ENCODE measurements at places on chromosomes 6 and 20.

GRCh38 chr20:44247586-44248409 is 690 bp downstream of the GDAP1L1 start:
- DNase-seq: peak; percentile 32

DNA sequence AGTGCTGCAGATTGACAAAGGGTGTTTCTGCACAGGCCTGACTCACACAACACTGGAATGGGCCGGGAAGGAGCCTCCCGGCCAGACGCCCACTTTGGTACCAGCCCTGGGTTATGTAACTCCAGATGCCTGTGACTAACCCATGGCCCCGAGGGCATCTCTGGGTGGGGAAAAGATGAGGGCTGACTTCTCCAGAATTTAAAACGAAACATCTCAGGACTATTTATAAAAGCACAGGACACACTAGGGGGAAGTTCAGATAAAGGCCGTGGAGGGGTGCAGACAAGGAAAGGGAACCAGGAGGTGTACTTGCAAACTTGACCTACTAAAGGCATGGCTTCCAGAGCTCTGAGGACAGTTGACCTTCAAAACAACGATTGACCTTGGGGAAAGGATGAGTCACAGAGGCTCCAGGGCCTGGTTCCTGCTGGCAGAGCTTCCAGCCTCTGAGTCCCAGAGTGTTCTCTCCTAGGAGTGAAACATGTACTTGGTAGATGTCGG is 196.9 kb downstream of the NFATC2 start:
- peak; percentile 54 for DNase-seq

DNA sequence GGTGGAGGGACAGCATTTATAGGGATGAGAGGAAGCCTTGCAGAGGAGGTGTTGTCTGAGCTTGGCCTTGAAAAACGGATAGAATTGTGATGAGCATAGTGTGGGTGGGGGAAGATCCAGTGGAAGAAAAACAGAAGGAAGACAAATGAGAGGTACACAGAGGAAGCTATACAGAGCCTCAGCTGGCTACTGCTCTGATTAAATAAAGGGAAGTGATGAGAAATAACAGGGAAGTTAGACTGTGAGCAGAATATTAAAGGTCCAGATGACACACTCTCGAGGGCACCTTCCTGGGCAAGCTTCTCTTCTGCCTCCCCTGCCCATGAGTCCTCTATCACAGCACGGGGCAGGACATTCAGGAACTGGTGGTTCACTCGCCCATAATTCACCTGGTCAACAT is 182.3 kb downstream of the KIF16B start:
- DNase-seq: no peak

DNA sequence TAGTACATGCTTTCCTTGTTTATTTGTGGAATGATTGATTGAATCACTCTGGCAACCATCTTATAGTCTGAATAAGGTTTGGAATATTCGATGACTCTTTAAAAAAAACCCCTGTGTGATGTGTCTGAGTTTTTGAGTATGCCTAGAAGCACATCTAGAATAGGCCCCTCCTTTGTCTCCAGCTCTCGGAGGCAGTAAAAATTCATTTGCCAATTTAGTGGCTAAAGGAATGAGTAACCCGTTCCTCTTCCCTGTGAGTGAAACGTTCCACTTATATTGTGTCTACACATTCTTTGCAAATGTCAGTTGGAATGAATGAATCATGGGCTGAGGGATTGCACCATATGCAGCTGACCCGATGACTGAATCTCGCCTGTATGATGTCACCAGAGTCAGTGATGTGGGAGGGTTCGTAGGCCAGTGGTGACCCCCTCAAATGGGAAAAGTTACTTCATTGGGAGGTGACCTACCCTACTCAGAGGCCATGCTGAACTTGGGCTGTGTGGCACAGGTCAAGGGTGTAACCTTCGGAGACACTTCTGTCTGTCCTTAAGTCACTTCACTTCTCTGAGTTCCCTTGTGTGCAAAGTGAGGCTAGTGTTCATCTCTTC is 21.6 kb downstream of the MOCS3 start:
- peak; percentile 98 for DNase-seq

- no peak for DNase-seq
These were observed 301.2 kb downstream of the PLCB1 start for GRCh38 chr20:8433291-8433690.

DNA sequence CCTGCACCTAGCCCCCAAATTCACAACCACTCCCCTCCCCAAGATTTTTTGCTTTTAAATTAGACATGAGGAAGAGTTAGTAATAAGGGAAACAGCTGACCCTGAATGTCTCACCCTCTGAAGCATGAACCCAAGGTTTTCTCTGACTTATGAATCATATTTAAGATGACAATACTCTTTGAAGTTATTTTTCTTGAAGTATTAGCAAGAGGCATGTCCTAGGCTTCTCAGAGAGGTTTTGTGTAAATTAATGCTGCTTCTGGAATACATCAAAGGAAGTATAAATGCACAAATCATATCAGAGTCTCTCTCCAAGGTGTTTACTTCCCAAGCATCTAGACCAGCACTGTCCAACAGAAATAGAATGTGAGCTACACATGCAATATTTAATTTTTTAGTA is 408.1 kb upstream of the MARCKS start:
- no peak for DNase-seq

DNA sequence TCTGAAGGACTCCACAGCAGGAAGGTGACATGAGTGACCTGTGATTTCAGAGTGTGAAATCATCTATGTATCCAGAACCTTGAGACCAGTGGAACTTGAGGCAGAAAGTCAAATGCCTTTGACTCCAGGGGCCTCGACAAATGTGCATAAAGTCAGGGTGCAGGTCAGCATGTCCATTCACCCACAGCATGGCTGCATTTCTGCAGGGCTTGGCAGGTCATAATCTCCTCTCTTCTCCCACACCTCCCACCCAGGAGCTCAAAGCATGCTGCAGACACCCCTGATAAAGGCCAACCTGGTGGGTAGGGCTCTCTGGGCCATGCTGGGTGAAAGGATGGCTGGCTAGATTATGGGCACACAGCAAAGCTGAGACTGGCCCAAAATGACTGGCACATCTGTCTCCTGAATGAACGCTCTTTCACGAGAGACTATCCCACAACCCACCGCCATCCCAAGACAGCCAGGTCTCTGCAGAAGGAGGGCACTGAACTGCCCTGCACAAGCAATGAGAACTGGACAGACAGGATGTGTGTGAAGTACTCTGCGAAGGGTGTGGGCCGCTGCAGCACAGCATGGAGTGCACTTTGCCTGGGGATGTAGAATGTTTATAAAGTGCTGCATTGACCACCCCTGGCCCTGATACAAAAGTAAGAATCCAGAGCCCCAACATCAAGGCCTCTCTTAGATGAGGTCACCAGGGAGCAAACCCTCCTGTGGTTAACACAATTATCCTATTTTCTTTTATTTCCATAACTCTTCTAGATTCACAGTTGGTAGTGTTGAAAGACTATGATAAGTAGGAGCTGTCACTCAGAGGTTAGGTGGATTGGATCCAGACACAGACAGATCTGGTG is 78.2 kb upstream of the NXT1 start:
- DNase-seq: no peak

GRCh38 chr6:100320686-100321085 is 144.0 kb downstream of the SIM1 start:
- DNase-seq: no peak

- peak; percentile 72 for DNase-seq
These were observed 229.8 kb downstream of the ZMYND8 start for GRCh38 chr20:47126709-47127108.

DNA sequence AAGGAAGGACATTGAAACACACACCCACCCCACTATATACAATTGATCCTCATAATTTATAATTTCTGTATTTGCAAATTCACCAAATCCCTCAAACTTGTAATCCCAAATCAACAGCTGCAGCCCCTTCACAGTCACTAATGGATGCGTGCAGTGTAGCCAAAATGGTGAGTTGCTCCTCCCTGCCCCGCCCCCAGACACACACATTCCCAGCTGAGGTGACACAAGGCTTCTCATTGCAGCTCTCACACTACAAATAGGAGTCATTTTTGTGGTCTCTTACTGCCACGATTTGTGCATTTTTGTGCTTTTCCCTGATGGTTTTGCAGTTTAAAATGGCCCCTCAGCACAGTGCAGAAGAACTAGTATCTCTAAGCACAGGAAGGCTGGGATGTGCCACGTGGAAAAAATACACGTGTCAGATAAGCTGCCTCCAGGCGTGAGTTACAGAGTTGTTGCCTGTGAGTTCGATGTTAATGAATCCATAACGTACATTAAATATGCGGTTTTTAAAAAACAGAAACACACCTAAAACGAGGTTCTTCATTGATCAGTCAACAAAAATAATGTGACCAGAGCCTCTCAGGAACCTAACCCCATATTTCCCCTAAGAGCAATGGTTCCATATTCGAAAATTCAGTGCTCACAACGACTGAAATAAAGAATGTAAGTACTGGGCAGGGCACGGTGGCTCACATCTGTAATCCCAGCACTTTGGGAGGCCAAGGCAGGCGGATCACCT is 8.2 kb downstream of the ATP9A start:
- DNase-seq: no peak

- DNase-seq: peak; percentile 77
These were observed at the start of gene MYL9 for GRCh38 chr20:36541227-36541767. Gene MYL9, plus strand, starts transcription at chr20:36541519. Its CDS starts 3,366 bp downstream, at chr20:36544885.

DNA sequence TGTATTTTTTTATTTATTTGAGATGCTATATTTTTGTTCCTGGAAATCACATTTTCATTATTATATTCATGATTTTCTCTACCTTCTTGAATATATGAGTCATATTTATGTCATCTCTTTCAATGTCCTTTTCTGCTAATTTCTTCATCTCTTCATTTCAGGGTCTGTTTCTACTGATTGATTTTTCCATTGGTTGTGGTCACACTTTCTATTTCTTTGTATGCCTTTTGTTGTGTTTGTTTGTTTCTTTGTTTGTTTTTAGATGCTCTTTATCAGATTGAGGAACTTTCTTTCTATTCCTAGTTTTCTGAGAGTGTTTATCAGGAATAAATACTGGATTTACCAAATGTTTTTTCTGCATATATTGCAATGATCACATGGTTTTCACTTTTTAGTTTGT is 16.9 kb upstream of the MDFI start:
- no peak for DNase-seq

DNA sequence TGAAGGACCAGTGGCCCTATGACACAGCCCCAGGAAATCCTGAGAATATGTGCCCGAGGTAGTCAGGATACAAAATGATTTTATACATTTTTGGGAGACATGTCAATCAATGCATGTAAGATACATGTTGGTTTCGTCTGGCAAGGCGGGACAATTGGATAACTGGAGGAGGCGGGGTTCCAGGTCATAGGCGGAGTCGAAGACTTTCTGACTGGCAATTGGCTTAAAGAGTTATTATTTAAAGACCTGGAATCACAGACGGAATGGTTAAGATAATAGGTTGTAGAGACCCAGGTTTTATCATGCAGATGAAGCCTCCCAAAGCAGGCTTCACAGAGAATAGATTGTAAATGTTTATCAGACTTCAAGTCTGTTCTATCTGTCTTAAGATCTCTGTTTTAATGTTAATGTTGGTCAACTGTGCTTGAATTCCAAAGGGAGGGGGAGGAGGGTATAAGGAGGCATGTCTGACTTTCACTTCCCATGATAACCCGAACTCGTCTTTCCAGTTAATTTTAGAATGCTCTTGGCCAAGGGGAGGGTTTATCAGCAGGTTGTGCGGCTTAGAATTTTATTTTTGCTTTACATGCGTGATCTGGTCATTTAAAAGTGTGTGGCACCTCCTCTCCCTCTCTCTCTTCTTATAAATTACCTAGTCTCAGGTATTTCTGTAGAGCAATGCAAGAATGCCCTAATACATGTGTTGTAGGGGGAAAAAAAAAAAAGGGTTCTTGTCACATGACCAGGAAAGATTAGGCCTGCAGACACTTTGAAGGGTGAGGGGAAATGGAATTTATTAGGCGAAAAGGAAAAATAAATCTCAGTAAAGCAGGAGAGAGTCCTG is 230.7 kb downstream of the NFATC2 start:
- no peak for DNase-seq

- no peak for DNase-seq
These were observed 7.3 kb downstream of the AIG1 start for GRCh38 chr6:143068001-143068400.

GRCh38 chr20:48586730-48587129 is 241.1 kb downstream of the PREX1 start:
- DNase-seq: no peak

DNA sequence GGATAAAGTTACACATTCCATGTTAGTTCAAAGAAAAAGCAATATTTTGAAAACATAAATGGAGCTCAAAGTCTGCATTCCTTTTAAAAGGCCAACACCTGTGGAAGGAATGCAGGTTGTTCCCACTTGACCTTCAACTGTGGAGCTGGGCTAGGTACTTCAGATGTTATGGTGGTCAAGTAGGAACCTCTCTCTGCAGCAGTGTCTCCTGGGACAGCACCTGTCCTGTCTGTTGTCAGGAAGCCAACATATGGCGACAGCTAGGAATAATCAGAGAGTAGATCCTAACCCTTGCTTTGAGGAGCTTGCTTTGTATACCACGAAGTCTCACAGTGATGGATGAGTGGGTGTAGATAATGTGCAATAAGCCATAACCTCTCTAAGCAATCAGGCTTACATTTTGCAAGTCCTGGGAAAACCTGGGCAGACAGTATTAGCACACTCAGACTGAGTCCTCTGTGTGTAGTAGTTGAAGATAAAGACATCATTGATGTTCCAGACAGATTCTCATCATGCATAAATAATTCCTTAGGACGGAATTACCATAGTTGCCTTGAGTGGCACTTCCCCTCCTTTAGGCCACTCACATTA is 347.5 kb downstream of the PRL start:
- DNase-seq: peak; percentile 16

- DNase-seq: no peak
These were observed 188.0 kb upstream of the ADGRB3 start for GRCh38 chr6:68447112-68447511.

DNA sequence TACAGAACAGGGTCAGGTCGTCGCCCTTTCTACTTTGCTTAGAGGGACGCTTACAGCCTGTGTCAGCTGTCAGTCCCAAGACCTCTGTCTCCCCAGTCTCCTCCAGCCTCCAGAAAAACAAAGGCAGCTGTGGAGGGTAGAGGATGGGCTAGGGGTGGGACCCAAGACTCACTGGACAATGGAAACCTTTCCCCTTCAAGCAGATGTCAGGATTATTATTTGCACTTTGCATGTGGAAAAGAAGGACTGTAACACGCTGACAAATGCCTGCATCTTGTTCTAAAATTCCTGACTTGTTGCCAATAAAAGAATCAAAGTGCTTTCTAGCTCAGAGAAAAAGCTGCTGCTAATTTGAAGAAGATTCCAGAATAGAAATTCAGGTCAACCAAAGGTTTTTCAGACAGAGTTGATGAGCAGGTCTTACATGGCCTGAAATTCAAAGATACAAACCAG is 58.7 kb downstream of the SNX5 start:
- DNase-seq: peak; percentile 35

GRCh38 chr20:53693262-53693871 is 99.7 kb upstream of the ZNF217 start:
- DNase-seq: no peak

- no peak for DNase-seq
These were observed 512.8 kb downstream of the MAFB start for GRCh38 chr20:40176098-40176841.

- DNase-seq: peak; percentile 47
These were observed 275.6 kb downstream of the TENT5A start for GRCh38 chr6:81476881-81477280.

- peak; percentile 31 for DNase-seq
These were observed 66.4 kb downstream of the PLEKHG1 start for GRCh38 chr6:150666071-150666470.

- DNase-seq: no peak
These were observed 80.7 kb downstream of the HIVEP1 start for GRCh38 chr6:12092762-12093161.

- DNase-seq: peak; percentile 35
These were observed 83.4 kb downstream of the NOL4L start for GRCh38 chr20:32501709-32502108.

All from fibroblast of pulmonary artery (primary cell).